HuH-7.5 (cell line): ENCODE measurements at places on chromosomes 1 and 21.
A peak's percentile ranks its signal among the peaks of the same experiment; 100 is the strongest.

GRCh38 chr1:247077876-247078257 is 744 bp downstream of the ZNF670 start:
- no peak for DNase-seq

- peak; percentile 7 for DNase-seq
Observed at GRCh38 chr1:72623299-72623708, 341.0 kb upstream of the NEGR1 start.

- DNase-seq: no peak
Observed at GRCh38 chr1:83545066-83545862, 453.7 kb downstream of the TTLL7 start.

GRCh38 chr1:33119532-33120217 is 38.7 kb downstream of the AZIN2 start:
- no peak for DNase-seq

DNA sequence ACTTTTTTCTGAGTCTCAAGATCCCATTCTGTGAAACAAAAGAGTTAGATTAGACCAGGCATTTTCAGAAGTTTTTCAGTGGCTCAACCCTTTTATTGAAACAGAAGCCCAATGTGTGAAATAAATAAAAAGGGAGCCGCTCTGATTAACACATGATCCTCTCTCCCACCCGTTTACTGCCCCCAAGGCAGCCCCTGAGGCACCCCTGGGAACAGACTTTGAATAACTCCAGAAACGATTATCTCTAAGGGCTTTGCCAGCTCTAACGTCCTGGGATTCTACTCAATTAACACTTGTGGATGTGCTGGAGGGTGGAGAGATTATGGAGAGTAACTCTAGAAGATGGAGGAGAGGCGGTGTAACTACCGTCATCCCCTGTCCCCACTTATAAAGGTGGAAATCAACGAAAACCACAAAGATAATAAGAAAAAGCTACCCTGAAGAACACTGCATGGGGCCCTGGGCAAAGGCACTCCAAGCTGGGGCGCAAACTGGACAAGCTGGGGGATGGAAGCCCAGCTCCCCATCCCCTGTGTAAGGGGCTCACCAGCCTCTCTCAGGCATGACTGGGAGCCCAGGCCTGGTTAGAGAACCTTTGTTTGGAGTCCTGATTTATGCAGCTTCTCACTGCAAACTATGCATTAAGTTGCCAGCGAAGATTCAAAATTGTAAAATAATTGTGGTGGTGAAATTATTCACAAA is 39.0 kb upstream of the GRIK3 start:
- no peak for DNase-seq

DNA sequence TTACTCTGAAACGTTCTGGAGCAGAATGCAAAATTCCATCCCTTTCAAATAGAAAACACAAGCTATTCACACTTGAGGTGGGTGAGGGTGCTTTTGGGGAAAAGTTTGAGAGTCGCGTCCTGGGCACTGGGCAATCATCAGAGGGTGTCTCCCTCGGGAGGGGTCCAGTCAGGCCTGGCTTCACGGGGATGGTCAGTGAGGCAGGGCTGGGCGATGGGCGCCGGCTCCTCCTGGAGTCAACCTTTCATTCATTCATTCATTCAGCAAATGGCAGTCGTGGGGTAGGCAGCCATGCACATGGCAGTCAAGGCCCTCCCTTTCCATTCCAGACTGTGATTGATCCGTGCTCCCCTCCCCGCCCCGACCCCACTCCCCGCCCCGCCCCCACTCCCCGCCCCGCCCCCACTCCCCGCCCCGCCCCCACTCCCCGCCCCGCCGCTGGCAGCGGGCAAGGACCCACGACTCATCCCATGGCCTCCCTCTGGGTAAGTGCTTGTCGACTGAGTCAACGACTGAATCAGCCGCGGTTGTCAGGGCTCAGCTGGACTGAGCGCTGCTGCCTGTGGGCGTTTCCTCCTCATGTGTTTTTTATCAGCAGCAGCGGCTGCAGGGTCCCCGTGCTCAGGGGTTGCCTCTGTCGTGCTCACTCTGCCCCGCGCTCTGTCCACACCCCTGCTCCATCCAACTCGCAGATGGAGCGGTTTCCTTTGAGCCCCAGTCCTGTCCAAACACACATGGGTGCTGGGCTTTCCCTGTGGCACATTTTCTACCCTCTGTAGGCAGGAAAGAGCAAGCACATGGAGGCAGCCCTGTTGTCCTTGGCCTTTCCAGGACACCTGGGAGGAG is 12.5 kb upstream of the SPSB1 start:
- no peak for DNase-seq

GRCh38 chr1:154097873-154098272 is 57.0 kb downstream of the NUP210L start:
- no peak for DNase-seq

- DNase-seq: no peak
Observed at GRCh38 chr21:17479606-17480005, 33.2 kb upstream of the CXADR start.

DNA sequence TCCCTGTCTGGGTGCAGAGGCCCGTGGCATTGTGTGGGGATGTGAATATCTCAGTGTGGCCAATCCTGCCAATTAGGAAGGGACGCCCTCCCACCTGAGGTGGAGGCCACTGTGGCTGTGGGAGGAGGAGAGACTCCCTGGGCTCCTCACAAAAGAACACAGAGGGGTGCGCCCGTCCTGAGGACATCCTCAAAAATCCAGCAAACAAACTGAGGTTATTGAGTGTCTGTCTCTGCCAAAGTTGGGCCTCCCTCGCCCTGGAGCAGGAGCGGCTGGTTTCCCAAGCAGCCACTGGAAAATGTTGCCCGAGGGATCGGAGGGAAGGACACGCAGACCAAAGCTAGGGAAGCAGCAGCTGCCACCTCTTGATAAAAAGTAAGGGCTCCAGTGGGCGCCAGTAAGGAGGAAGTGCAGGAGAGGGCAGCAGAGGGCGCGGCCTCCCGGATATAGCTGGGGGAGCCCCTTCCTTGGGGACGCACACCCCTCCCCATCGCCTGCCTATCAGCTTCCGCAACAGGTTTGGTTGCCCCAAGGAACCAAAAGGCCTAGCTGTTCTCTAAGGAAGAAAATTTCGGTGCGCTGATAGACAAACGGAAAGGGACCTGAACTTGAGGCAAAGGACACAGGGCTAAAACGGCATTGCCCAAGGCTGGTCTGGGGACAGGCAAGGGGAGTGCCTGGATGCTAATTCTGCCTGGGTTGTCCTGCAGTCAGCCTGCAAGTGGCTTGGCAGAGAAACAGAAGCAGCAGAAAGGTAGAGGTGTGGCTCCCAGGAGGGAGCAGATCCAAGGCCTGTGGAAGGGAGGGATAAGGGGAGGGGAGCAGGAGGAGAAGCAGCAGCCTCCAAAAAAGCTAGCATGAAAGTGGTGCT is 1.7 kb upstream of the GRIK3 start:
- no peak for DNase-seq

GRCh38 chr1:62599044-62599443 is 1.7 kb downstream of the ANGPTL3 start:
- no peak for DNase-seq

DNA sequence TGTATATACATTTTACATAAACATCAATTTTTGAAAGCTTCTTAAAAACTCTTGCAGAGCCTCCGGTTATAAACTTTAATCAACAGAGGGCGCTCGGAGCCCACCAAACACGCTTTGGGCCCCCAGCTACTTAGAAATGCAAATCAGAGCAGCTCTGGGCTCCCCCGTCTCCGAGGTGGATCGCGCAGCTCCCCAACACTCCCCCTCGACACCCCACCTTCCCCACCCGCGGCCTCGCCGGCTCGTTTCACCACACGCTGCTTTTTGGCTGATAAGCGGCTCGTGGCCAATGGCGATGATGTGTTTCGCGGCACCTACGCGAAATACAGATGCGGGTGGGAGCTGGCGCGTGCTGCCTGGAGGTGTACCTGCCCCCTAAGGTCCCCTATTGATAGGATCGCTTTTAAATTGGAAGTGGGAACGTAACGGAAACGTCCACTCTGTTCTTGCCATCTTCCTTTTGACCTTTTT is 1.7 kb upstream of the KIF26B start:
- DNase-seq: peak; percentile 80

GRCh38 chr1:35783055-35783583 is 13.3 kb upstream of the CLSPN start:
- no peak for DNase-seq

DNA sequence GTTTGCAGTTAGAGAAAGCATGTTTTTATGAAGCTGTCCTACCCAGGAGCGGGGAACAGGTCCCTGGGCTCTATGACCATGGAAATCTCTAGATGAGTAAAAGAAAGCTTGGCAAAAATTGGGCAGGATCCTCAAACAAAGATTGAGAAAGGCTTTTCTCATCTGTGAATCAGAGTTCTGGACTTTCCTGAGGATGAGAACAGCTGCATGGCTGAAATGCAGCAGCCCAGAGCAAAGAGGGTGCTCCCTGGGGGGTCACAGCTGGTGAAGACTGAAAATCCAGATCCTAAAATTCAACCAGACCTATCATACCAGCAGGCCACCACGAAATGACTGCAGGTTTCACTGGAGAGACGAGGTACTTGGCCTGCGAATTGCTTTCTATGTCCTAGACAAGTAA is 65.7 kb upstream of the APP start:
- no peak for DNase-seq

DNA sequence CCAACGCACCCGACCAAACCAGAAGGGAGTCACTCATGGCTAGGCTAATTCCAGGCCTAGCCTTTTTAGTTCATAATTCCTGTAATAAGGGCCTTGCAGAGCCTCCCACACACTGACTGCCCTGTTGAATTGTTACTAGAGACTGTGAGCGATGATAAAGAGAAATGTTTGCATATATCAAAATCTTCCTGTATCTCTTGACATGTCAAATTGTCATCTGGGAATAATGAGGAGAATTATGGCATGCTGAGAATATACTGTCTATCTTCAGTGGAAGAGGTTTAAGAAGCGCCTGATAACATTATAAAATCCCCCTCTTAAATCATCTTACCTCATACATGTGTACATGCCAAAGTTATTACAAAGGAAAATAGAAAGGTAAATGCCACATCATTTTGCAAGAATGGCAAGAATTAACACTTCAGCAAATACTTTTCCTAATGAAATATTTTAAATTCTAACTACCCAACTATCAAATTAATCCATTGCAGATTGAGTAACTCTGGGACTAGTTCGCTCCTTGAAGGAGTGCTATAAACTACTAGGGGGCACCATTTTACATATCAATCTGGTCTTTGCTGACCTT is 144.1 kb downstream of the CENPF start:
- no peak for DNase-seq

- DNase-seq: no peak
Observed at GRCh38 chr1:41249319-41249718, 7.2 kb upstream of the SCMH1 start.

DNA sequence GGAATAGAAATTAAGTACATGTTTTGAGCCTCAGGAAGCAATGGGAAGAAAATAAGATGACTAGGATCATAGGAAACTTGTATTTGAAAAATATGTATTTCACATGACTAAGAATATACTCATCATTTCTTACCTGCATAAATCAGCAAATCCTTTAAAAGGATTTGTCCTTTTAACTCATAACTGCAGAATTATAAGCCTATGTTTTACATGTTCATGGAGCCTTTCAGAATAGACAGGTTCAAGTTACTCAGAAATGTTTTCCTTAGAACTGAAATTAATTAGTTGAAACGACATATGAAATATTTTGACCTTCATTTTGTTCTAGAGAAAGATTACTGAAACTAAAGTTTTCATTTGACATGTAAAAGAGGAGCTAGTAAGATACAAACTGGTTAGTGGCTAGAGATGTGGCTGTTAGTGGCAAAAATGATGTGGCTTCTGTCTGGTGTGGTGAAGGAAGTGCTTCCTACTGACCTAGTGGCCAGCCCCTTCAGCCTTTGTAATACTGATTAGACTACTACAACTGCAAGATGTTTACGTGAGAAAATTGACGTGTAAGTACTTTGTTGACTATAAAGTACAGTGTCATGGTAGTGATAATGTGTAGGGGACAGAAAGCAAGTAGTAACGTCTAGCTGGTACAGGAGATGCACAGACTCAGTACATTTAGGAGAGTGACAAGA is 54.7 kb downstream of the PACC1 start:
- DNase-seq: no peak

GRCh38 chr21:44542716-44543115 is 2.7 kb upstream of the KRTAP10-1 start:
- no peak for DNase-seq

DNA sequence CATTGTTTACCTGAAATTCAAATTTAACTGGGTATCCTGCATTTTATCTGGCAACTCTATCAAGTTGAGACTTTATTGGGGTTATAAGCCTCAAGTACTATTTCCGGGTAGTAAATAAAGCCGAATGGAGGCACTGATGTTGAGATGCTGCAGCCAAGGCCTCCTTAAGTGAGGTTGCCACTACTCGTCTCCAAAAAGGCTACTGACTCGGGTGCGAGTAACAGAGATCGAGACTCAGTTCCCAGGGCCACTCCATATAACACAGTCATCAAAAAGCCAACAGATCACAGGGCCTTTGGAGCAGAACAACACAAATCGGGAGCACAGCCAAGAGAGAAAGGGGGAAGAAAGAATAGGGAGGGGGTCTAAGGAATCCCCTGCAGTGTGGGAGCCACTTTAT is 524 bp downstream of the COPA start:
- DNase-seq: no peak

DNA sequence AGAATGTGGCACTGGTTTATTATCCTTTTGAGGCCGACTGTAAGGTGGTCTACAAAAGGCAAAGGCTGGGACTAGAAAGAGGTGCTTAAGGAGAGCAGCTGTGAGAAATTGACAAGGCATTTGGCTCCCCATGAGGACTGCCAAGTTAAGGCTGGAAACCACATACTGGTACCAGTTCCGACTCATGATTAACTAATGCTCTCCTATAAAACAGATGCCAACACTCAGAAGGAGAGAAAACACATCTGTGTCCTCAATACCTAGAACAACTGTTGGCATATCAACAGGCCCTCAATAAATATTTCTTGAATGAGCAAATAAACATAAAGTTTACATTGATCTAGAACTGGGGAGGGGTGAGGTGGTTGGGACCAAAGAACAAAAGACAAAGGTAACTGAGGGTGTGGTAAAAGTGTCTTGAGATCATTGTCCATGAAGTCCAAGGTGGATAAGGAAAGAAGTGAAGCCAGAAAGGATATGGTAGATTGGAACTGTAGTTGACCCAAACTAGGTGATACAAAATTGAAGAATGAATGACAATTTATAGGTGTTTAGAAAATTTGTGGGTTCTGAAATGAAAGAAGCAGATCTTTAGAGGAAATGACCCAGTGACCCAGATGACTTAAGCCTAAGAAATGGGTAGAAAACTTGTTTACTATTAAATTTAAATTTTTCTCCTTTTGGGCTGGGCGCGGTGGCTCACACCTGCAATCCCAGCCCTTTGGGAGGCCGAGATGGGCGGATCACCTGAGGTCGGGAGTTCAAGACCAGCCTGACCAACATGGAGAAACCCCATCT is 16.9 kb upstream of the MCL1 start:
- no peak for DNase-seq

DNA sequence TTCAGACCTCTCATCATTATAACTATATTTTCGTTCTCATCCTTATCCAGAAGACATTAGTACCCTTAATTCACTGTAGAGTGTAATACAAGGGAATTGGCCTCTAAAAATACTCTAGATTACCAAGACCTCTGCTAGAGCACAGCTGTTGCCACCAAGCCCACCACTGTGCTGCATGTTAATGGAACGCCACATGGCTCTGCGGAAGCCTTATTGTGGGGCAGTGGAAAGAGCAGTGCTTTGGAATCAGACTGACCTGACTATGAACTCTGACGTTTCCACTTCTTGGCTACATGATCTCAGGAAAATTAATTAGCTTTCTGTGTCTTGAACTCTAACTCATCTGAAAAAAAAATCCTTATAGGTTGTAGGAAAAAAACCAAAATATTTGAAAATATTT is 222.1 kb downstream of the LMX1A start:
- no peak for DNase-seq

GRCh38 chr1:202240956-202241355 is 47.4 kb downstream of the LGR6 start:
- DNase-seq: no peak

- no peak for DNase-seq
Observed at GRCh38 chr1:172760121-172760520, 101.2 kb downstream of the FASLG start.
